ENCODE measurements at places on chromosomes 7 and 10.

- peak; percentile 2 for DNase-seq
Observed at GRCh38 chr10:121741248-121741792, 143.1 kb upstream of the FGFR2 start.

GRCh38 chr10:31820096-31820495 lies 108.5 kb downstream of the ARHGAP12 start:
- DNase-seq = no peak

DNA sequence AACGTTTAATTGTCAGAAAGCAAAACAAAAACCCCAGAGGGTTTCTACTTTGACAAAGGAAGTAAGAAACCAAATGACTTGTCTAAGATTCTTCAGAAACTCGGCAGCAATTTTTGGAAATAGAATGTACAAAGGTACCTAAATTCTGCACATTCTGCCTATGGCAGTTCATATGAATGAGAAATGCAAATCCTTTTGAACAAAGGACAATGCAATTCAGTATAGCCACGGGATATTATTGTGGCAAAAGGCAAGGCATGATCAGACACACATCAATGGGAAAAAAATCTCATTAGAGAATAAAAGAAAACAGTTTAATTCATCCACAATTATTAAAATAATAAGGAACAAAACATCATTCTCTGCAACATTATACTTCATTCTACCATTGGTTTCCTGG lies 93.4 kb downstream of the SEMA3C start:
- DNase-seq = no peak

GRCh38 chr7:114949231-114949630 lies 27.3 kb downstream of the MDFIC start:
- DNase-seq = no peak

DNA sequence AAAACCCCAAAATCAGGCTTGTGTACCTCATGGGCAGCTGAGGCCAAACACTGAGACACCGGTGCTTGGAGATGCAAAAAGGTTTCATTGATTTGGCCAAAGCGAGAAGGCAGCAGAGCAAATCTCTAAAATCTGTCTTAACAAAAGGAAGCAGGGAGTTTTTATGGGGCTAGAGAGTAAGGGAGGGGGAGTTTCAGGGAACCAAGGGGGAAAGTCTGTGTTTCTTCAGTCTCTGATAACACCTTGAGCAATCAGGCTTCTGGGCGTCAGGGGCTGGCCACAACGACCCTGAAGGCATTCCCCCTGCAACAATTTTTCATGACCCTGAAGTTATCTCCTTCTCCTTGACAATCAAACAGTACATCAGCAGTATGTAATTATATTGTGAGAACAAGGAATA lies 2.7 kb upstream of the ZNF786 start:
- DNase-seq = no peak

- DNase-seq = no peak
Observed at GRCh38 chr10:59682986-59683937, 26.4 kb downstream of the SLC16A9 start.

GRCh38 chr10:418226-418625 lies 271.2 kb downstream of the DIP2C start:
- no peak for DNase-seq

GRCh38 chr7:147196481-147196880 lies 1079.9 kb downstream of the CNTNAP2 start:
- no peak for DNase-seq

DNA sequence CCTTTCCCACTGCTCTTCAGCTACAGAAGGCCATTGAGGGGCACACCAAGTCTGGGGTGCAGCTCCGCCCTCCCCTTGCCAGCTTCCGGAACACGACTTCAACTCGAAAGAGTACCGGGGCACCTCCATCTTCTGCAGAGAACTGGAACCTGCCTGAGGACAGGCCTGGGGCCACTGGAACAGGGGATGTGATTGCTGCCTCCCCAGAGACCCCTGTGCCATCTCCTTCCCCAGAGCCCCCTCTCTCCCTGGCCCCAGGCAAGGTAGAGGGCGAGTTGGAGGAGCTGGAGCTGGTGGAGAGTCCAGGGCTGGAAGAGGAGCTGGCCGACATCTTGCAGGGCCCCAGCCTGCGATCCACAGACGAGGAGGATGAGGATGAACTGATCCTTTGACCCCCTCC lies 10.9 kb downstream of the FAM131B start:
- no peak for DNase-seq

- no peak for DNase-seq
Observed at GRCh38 chr7:138563808-138564207, 103.7 kb downstream of the TRIM24 start.

DNA sequence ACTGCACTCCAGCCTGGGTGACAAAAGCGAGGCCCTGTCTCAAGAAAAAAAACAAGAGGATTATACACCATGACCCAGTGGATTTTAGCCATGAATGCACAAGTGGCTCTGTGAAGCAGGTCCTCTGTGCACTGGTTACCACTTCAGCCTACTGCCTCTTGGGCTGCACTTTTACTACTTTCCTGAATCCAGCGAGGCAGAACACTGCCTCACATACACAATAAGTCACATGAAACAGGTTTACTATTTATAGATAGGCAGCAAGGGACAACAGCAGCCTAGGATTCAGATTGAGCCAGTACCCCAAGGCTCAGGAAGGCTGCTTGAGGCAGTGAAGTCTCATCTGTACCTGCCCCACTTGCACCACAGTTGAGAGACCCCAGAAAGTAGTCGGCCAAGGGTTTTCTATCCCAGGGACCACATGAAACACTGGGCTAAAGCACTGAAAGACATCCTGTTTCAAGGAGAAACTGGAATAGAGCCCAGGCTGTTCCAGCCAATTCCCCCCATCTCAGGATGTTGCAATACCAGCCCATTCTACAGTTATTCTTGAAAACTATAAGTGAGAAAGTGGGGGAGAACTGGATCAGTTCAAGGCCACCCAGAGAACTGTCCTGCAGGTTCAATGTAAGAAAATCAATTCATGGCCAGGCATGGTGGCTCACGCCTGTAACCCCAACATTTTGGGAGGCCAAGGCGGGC lies 10.3 kb upstream of the OGDH start:
- no peak for DNase-seq

DNA sequence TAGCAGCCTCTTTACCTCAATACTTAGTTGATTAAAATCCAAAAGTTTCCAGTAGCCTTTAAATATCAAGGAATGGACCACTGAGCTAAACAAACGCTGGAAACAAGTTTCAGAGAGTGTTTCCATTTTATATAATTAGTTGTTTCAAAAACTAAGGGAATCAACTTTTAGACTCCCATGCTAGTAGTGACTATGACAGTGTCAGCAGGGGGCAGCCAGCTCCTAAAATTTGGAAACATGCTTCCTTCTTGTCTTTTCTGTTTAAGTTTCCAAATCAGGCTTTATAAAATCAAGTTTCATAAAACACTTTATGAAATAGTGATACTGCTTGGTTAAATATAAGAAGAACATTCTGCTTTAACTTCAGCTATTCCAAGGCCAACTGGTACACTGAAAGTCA lies 138.2 kb upstream of the TMEM229A start:
- peak; percentile 63 for DNase-seq

DNA sequence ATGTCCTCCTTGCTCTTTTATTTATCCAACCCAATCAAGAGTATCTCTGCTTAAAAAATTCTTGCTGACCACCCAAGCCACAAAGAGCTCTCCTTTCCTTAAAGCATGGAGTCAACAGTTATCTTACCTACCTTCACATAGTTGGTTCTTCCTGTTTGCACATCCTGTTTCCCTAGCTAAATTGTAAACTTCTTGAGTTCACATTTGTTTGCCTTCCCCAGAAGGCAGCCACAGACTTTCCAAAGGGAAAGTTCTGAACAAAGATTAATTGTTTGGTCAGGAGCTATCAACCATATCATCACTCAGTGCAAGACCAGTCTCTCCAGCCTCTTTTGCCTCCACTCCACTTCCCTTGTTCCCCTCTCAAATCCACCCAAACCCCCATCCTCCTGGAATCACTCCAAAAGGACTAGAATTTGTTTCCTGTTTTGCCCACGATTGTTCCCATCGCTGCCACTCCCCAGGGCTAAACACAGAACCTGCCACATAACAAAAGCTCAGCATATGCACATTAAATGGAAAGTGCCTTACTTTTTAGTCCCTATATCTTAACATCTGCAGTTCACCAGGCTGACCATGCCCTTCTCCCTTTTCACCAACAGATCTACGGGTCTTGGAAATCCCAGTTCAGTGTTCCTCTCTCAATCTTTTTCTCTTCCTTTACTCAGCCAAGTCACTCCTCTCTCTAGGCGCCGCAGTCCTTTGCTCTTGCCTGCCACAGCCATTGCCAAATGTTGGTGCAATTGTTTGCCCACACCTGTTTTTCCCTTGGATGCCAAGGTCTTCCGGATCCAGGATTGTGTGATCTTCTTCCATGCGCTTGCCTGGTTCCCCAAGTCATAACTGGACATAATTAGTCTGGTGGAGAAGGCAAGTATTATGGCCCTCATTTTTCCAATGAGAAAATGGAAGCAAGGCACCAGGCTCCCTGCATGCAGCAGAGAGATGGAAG lies 265.5 kb downstream of the KCNMA1 start:
- no peak for DNase-seq

DNA sequence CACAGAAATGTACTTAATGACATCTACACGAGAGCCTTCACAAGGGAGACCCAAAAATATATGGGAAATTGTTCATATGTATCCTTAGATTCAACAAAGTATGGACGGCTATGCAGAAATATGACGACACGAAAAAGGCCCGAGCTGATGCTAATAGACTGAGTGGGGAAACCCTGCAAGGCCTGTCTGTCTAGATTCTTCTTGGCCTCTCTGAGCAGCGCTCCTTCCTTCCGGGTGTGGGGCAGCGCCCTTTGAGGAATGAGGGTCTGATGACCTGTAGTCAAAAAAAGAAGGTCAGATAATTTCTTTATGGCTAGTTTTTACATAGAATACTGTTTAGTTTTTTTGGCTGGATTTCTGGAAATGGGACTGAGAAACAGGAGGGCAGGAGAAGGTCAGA lies 192.8 kb upstream of the AKR1E2 start:
- no peak for DNase-seq

- no peak for DNase-seq
Observed at GRCh38 chr10:128274938-128275337, 148.7 kb upstream of the MKI67 start.

DNA sequence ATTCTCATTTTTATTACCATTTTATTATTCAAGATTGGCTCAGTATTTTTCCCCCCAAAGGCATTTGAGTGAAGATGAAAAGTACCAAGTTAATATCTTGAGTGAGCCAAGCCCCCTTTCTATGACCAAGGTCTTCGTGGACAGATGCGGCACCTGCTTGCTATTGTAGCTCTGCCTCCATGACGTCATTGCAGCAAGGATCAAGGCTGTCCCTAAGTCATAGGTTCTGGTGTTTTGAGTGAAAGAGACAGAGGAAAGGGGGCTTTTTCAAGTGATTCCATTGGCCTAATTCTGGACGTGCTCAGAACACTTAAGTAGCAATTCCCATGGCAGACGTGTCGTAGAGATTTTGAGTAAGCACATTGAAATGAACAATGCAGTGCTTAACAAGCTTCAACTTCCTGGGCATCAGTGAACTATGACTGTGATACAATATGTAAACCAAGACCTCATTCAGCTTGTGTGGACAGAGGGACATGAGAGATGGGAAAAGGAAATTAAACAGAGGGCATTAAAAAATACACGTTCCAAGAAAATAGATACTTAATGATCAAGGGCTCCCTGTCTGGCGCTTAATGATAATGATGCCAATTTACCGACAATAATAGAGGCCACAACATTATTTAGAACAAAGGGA lies 248.7 kb upstream of the NPVF start:
- DNase-seq = no peak

DNA sequence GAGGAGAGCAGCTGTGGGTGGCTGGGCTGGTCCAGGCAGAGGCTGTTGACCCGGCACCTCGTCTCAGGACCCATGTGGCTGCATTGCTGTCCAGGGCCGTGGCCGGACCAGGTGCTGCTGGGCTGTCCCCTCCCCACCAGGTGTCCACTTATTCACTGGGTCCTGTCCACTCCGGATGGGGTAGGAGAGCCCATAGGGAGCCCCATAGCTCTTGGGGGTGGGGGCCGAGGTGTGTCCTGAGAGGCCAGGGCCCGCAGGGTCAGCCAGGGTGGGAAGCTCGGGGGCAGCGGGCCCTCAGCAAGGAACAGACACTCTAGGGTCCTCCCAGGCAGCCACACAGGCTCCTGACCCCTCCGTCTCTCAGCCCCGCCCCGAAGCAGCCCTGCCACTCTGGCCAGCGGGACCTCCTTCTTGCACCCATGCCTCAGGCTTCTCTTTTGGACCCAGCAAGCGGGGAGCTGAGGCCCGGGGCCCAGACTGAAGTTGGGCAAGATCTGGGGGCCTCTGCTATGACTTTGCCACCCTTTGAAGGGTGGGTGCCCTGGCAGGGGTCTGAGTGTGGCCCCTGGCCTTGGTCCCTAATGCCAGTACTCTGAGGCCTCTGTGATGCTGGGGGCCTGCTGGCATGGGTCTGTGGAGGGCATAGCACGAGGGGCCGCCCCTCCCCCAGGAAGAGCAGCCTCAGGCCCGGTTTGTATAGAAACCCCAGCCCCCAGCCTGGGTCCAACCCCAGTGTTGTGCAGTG lies 86.4 kb downstream of the NKX6-2 start:
- no peak for DNase-seq

- DNase-seq = no peak
Observed at GRCh38 chr10:14010769-14011574, 319.8 kb downstream of the FRMD4A start.

DNA sequence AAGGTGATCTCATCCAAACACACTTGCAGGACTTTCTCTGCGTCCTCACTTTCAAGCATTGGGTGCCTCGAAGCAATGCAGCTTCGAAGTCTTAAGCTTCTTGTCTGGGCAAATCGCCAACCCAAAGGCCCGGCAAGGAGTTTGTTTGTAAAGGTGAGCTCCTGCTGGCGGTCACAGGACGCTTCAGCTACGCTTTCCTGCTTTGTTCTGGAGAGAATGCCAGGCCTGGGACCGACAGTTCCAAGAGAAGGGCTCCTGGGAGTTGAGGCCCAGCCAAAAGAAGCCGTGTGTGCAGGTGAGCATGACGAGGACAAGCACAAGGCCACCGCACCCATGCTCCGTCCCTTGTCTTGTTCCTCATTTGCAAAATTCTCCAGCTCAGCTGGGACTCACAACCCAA lies 106.6 kb upstream of the DOCK1 start:
- no peak for DNase-seq

DNA sequence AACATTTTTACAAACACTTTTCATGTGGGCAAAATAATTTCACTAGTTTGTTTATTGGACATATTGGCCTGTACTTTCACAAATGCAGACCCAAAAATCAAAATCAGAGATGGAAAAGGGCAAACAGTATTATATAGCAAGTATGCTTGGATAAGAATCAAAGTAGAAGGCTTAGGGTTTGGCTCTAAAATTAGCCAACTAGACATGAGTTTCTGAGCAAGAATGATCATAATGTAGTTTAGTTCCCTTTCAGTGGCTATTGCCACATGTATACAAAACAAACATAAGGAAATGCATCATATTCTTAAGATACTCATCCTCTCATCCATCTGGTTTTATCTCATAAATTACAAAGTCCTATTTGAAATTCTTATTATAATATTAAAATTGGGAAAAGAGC lies 132.5 kb downstream of the IMMP2L start:
- peak; percentile 39 for DNase-seq
